ENCODE measurements at places on chromosomes 1 and 21.

- no peak for DNase-seq
Observed at GRCh38 chr1:101356604-101357443, 120.0 kb downstream of the S1PR1 start.

- no peak for DNase-seq
Observed at GRCh38 chr1:5911157-5911556, 81.1 kb downstream of the NPHP4 start.

DNA sequence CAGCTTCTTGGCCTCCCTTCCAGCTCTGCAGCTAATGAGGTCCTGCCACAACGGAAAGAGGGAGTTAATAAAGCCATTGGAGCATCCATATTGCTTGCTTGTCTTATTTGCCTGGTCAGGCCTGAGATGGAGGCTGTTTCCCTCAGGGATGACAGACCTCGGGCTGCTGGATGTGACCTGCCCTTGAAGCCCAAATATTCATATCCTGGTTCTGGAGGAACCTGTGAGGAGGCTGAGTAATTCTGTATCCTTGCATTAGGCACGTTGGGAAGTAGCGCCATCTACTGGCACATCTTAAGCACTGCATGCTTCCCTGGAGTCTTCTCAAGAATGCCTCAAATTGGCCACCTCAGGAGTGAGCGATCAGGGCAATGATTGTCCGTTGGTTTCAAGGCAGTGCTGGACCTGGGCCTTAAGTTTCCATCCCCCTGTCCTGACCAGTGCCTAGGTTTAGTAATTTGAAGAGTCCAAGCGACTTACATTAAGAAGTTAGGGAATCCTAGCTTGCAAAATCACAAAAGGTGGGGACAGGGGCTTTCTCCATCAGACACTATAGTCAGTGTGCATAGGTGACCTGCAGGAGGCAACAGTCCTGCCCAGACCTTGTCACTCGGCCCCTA is 13.8 kb upstream of the NASP start:
- DNase-seq = no peak

GRCh38 chr1:80731241-80731894 is 1069.4 kb upstream of the ADGRL2 start:
- DNase-seq = peak; percentile 17

DNA sequence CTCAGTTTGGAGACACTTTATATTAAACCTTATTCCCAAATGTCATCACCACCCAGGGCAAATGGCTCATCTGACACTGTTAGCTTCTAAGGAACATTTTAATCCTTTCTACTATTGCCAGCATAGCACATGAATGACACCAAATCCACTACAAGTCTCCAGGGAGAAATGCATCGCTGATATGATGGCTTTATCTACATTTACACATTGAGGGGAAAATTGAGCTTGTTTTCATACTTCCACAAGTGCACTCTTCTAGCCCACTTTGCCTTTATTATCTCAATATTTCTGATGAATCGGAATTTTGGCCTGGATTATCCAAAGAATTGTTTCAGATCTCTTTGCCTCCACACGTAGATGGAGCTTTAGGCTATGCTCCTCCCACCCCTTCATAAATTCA is 75.4 kb downstream of the RUNX1 start:
- DNase-seq = no peak

DNA sequence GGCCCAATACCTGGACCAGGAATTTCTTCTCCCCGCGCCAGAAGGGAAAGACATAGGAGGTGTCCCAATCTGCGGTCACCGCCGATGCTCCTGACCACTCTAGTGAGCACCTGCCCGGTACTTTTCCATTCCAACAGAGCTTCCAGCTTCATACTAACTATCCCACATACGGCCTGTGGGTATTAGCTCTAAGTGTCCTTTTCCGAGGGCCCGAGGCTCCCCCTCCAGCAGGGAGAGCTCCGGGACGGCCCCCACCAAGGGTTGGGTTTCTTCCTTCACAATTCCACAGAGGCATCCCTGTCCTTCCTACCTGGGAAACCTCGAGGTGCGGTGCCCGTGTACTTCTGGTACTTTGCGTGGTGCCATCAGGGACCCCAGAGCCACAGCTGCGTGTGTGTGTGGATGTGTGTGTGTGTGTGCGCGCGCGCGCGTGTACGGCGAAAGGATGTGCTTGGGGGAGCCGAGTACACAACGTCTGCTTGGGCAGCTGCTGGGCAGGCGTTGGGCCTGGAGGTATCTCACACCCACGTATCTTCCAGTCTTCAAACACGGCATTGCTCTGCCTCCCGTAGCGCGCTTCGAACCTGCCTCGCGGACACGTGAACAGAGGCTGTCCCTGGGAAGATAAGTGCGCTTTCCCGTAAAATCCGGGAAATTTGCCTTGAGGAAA is 2.4 kb upstream of the SIM2 start:
- DNase-seq = no peak

GRCh38 chr1:16717336-16718098 is 22.8 kb upstream of the RNU1-4 start:
- DNase-seq = no peak

Measured in retinal pigment epithelial cell (primary cell).